Cerebellar cortex (tissue), 1 donor: ENCODE measurements at places on chromosomes 1 and 21.
A peak's percentile ranks its signal among the peaks of the same experiment; 100 is the strongest.

- DNase-seq: no peak
Observed at GRCh38 chr1:151613282-151613780, 1.5 kb downstream of the SNX27 start.

- DNase-seq: no peak
Observed at GRCh38 chr21:36909423-36909822, 57.0 kb downstream of the HLCS start.

GRCh38 chr1:219574484-219575087, 38.3 kb downstream of the ZC3H11B start:
- DNase-seq: no peak

- DNase-seq: no peak
Observed at GRCh38 chr1:80759354-80759753, 1041.4 kb upstream of the ADGRL2 start.

- no peak for DNase-seq
Observed at GRCh38 chr1:193311226-193311948, 125.0 kb upstream of the B3GALT2 start.

DNA sequence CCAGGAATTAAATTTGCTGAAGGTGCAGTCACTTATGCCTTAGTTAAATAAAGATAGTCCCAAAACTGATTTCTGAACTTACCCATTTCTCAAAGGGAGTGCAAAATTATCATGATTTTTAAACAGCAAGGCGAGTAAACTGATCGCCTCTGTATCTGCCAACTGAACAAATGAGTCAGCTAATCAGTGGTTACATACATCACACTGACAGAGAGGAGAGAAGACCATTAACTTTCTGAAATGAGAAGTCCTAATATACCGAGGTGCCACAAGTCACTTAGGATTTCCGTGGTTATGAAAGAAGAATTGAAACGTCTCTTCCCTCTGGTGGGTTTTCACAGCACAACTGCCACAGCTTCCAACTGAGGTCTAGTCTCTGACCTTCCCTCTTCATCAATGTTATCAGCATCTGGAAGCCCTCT, 400.7 kb downstream of the SMYD3 start:
- DNase-seq: no peak

DNA sequence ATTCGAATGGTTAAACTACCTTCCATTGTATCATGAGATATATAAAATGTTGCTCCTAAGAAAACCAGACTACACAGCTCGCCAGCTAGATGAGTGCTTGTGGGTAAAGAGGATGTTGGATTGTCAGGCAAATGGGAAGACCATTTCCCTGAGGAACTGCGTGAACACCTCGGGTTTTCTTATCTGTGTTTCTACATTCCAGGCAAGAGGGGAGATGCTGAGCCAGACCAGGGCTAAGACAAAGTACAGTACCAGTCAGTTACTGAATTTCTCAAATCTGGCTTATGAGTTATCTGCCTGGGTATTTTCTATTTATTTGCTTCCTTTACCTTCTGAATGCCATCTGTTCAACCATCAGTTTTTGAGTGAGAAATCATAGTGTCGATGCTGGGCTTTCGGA, 170.8 kb downstream of the PLA2G4A start:
- no peak for DNase-seq

DNA sequence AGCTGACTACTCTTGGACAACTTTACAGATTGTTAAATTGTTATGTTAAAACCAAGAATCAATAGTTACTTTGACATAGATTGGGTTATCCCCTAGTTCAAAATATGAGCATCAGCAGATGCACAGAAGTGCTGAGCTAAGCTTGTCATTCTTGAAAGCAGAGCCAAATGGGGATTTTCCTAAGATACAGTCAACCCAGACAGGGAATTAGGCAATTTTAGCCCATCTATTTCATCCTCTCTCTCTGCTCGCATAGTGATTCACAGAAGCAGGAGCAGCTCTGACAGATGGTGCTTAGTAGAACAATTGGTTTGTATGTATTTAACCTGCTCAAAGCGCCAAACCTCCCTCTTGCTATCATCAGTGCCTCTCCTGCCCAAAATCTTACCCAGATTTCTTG, 27.9 kb upstream of the PRRC2C start:
- peak; percentile 96 for DNase-seq

DNA sequence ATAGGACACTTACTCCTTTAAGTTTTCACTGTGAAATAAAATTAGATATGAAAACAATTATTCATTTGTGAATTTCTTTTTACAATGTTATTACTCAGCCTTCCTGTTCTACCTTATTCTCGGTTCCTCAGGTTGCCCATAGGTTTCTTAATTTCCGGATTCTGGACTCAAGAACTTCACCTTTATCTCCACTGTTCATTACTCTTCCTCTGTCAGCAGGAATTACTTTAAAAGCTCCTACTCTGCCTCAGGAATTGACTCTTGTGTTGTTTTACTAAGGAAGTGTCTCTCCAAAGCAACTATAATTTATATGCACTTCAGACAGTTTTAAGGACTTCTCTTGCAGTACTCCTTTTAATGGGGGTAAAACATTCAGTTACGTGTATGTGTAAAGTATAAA, 123.8 kb downstream of the OSBPL9 start:
- no peak for DNase-seq

DNA sequence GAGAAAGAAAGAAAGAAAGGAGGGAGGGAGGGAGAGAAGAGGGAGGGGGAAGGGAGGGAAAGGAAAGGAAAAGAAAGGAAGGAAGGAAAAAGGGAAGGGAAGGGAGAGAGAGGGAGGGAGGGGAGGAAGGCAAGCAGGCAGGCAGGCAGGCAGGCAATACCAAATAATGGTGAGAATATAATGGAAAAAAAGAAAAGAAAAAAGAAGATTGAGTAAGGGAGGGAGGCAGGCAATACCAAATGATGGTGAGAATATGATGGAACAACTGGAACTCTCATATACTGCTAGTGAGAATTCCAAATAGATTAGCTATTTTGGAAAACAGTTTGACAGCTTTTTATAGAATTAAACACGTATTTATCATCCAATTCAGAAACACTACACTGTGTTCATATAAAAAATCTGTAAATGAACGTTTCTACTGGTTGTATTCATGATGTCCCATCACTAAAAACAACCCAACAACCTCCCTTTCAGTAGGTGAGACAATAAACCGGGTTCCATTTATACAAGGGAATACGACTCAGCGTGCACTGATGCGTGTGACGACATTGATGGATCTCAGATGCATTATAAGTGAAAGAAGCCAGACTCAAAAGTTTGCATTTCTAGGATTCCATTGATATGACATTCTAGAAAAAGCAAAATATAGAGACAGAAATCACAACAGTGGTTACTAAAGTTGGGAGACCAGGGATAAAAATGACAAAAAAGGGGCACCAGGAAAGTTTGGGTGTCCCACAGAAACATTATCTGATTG, 226.4 kb downstream of the DSCAM start:
- DNase-seq: no peak

DNA sequence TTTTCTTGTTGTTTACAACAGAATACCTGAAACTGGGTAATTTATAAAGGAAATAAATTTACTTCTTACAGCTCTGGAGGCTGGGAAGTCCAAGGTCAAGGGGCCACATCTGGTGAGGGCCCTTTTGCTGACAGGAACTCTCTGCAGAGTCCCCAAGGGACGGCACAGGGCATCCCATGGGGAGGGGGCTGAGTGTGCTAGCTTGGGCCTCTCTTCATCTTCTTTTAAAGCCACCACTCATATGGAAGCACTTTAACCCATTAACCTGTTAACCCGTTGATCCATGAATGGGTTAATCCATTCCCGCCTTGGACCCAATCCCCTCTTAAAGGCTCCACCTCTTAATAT, 76.3 kb downstream of the OBSCN start:
- DNase-seq: no peak

DNA sequence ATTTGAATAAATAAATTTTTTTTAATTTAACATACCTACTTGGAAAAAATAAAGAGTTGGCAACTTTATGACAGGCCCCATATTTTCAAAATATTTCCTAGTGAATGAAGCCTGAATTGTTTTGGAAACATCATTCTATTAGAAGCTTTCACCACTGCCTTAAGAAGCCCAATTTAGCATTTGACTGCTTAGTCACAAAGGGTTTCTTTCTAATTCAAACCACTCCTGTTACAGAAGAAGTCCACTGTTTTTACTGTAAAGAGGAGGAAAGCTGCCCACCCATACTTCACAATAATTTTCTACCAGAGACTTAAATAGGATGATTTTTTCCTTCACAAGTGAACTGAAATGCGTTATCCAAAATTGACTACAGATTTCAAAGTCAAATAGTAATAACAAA, 534.6 kb upstream of the PTBP2 start:
- DNase-seq: no peak

DNA sequence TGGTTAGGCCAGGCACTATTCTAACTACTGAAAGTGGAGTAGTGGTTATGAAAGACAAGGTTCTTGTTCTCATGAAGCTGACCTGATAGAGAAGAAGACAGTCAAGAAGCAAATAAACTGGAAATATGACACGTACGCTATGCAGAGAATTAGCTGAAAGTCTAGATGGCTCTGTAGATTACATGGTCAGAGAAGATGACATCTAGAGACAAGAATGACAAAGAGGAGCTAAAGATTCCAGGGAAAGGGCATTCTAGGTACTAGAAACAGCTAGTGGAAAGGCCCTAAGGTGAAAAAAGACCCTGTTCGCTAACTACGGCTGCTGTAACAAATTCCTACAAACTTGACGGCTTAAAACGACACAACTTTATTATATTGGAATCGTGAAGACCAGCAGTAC, 68.0 kb upstream of the NRIP1 start:
- no peak for DNase-seq

GRCh38 chr1:37556712-37557196, at the start of gene DNALI1:
Gene DNALI1, plus strand, starts transcription at chr1:37556940. Its CDS starts 55 bp downstream, at chr1:37556995.
- DNase-seq: peak; percentile 67

DNA sequence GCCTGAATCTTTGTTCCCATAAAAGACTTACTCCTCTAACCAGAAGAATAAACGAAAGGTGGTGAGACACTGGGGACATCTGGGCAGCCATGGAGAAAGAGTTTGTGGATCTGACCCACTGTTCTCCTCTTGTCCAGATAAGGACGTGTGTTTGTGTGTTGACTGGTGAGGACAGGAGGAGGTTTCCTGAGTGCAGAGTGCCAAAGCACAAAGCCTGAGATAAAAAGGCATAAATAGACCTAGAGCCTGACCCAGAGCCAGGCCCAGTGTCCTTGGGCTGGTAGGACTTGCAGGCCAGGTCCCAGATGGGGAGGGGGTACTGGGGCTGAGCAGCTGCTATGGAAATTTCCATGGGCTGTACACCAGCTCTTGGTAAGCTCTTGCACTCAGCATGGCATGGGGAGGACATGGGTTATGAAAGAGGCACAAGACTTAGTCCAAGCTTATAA, 19.6 kb upstream of the COQ8A start:
- DNase-seq: peak; percentile 71
